ENCODE measurements at places on chromosomes 11 and 22.

DNA sequence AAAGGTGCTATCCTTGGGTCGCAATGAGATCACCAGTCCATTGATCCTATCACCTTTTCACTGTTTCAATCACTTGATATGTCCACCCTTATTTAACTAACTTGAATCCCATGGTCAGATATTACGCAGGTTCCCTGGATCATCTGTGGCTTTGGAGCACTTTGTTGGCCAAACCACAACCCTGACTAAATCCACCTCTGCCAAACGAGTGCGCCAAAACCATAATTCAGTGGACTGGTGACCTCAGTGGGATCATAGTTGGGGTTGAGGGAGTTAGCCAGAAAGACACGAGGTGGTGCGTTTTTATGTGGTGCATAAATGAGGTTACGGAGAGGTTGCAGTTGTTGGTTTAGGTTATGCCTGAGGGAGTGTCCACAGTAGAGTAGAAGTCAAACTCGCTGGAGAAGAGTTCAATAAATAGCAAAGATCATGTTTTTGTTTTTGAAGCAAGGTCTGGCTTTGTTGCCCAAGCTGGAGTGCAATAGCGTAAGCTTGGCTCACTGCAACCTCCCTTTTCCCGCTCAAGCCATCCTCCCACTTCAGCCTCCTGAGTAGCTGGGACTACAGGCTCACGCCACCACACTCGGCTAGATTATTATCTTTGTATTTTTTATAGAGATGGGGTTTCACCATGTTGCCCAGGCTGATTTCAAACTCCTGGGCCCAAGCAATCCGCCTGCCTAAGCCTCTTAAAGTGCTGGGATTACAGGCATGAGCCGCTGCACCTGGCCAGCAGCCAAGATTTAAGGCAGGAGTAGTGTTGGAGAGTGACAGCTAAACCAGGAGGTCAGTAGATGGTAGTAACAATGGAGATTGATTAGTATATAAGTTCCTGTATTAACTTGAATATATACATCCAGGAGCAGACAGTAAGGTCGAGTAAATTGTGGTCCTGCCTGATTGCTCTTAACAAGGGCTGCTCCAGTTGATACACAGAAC lies 4.5 kb downstream of the FOXR1 start:
- DNase-seq, result no peak

DNA sequence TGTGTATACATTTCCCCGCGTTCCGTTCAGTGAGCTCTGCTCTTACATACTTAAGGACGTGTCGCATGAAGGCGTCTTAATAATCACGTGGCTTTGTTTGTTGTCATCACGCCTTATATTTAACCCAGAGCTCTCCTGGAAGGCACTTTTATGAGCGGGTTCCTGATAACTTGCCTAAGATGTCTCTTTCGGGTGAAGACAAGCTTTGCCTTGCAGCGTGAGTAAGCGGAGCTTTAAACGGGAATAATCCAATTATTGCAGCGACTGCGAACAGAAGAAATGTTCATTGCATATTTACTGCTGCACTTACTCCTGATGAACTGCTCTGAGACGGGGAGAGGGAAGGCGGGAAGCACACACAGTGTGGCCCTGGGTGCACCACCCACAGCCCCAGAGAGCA lies 1128.2 kb downstream of the BRD1 start:
- DNase-seq, result no peak

DNA sequence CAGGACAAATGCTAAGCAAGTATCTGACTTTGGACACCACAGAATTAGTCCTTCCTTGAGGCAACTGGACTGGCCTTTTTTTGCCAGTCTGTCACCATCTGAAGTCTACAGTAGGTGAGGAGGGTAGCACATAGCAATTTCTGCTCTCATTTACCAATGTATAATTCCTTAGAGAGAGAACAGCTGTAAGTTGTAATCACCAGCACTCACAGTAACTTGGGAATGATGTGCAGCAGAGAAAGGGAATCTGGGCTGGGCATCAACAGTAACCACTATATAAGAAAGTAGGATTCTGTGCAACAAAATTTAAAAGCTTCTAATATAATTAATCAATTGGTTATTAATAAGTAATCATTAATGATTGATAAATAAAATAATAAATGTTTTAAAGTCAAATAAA lies 86.3 kb upstream of the FAT3 start:
- DNase-seq, result no peak

- DNase-seq, result no peak
These were observed 88.6 kb downstream of the SNX19 start for GRCh38 chr11:130827451-130828377.

GRCh38 chr11:73223998-73224730 lies 6.1 kb downstream of the P2RY2 start:
- no peak for DNase-seq

- no peak for DNase-seq
These were observed 178.5 kb upstream of the SNX19 start for GRCh38 chr11:131094827-131095226.

DNA sequence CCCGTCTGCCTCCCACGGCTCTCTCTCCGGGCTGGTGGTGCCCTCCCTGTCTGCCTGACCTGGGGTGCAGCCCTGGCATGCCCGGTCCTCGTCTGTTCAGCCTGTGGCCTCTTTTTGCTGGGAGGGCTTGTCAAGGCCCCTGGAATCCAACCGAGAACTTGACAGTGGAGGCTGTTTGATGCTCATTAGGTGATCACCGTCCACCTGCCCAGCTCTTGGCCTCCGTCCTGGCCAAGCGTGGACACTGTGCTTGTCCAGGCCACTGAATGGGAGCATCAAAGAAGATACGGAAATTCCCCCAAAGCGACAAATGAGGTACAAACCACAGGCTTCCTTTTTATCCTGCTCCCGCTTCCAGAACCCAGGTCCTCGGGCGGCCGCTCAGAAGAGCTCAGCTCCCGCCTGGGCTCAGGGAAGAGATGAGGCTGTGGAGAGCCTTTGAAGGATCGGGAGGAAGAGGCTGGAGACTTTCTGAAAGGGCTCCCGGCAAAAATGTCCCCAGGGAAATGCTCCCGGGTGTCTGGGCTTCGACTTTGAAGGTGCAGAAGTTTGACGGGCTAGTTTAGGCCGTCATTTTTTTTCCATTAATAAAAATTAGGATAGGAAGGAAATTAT lies 1273.9 kb downstream of the BRD1 start:
- no peak for DNase-seq

DNA sequence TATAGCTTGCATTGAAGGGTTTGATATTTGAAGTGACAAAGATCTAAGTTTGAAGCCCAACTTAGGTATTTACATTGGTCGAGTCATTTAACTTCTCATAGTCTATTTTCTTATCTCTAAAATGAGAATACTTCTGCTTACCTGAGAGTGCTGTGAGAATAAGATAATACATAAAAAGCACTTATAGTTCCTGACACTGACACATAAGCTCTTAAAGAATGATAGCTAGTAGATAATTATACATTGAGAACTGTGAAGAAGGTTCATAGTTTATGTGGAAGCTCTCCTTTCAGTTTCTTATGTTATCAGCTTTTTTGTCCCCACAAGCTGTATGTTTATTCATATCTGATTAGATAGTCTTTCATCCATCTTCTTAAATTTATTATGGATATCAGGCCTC lies 4.8 kb downstream of the PPME1 start:
- DNase-seq, result no peak

DNA sequence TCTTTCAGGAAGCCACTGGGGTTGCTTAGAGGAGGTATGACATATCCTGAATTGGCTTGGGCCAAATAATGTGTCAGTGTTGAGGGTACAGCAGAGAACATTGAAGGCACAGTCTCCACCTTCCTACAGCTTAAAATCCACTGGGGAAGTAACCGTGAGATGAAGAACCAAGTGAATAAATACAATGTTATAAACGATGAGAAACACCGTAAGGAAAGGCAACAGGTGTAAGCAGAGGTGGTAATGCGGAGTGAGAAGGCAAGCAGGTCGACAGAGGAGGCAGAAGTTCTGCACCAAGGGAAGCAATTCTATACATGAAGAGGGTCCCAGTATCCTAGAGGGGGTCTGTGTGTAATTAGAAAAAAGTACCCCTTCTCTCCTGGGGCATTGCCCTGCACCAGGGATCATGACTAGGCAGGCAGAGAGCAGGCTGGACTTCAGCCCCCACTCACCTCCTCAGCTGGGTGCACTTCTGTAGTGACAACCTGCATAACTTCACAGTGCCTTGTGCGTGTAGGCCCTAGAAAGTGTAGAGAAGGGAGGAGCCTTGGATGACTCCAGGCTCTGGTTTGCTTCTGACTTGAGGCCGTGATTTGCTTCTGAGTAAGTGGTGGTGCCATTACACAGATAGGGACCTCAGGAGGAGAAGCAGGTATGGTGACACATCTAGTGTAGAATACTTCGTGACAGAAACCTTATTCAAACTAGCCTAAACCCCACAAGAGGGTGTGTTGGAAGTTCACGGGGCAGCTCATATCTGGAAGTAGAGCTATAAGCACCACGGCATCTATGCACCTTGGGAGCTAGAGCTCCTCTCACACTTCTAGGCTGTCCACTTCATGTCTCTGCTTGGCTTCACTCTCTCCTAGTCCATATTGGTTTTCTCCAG lies 4.9 kb downstream of the MYOD1 start:
- no peak for DNase-seq

GRCh38 chr11:132457445-132457844 lies 1074.9 kb downstream of the OPCML start:
- DNase-seq, result no peak

DNA sequence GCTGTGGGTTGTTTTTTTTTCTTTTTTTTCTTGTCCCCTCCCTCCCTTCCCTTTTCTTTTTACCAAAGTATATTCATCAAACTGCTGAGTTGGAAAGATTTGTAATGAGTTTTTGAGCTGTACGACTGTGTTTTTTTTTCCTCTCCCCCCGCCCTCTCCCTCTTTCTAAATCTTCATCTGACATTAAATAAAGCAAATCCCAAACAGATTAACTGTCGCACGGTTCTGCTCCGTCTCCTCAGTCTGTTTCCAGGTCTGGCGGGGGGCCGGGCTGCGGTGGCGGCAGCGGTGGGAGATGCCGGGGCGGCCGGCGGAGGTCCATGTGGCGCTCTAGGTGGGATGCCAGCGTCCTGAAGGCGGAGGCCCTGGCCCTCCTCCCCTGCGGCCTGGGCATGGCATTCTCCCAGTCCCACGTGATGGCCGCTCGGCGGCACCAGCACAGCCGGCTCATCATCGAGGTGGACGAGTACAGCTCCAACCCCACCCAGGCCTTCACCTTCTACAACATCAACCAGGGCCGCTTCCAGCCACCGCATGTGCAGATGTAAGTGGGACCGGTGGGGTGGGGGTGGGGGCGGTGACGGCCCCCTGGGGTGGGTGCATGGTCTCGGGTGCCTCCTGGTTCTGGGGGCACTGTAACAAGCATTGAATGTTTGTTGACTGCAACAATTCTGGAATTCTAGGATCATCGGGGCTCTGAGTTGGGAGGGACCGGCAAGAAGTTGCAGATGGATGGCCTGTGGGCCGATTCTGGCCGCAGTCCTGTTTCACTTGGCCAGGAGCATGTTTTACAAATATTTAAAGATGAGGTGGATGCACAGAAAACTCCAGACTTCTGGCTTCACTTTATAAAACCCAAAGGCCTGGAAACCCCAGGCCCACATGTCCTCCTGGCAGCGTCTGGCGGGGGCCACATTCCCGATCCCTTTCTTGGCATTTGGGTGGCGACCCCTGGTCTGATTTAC lies 13.1 kb downstream of the MPPED1 start:
- no peak for DNase-seq

GRCh38 chr11:75790986-75791385 lies 22.4 kb downstream of the DGAT2 start:
- no peak for DNase-seq

DNA sequence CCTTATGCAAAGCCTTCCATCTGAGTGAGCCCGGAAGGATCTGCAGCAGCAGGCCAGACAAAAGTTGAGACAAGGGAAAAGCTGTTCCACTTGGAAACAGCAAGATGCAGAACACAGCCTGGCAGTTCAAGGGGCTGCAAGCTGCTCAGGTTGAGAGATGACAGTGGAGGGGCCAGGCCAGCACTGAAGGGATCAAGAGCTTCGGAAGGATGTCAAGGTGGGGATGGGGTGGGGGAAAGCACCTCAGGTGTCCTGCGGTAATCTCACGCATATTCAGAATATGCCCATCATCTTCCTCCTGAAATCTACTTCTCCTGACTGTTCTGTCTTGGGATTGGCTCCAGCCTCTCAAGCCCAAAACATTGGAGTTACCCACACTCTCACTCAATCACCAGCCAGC lies 35.7 kb downstream of the GAB4 start:
- DNase-seq, result no peak

DNA sequence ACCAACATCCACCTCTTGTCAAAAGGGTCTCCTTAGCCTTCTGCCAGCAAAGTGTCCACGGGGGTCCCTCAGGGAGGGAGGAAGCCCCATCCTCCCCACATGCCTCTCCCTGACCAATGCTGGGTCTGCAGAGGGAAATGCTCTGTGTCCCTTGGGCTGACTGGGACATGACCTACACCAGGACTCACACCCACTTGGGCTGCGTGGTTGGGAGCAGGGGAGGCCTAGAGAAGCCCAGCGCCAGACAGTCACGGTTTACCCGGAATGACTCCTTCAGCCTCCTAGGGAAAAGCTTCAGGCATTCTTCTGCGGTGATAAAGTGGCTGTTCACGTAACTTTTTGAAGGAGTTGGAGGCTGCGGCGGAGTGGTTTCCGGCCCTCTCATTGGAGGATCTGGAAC lies 180.3 kb downstream of the EFCAB6 start:
- DNase-seq, result no peak

- DNase-seq, result no peak
These were observed 490.3 kb downstream of the BUD13 start for GRCh38 chr11:116282481-116282880.

GRCh38 chr22:35656284-35656752 lies 8.1 kb downstream of the APOL6 start:
- no peak for DNase-seq

GRCh38 chr11:116300232-116300631 lies 472.6 kb downstream of the BUD13 start:
- no peak for DNase-seq

Measured in T follicular helper cell (primary cell).